ELF-1 (cell line): ENCODE measurements at places on chromosomes 3 and 15.

- DNase-seq, result peak; percentile 61
Measured at GRCh38 chr15:31236184-31237042, 90.2 kb upstream of the KLF13 start.

DNA sequence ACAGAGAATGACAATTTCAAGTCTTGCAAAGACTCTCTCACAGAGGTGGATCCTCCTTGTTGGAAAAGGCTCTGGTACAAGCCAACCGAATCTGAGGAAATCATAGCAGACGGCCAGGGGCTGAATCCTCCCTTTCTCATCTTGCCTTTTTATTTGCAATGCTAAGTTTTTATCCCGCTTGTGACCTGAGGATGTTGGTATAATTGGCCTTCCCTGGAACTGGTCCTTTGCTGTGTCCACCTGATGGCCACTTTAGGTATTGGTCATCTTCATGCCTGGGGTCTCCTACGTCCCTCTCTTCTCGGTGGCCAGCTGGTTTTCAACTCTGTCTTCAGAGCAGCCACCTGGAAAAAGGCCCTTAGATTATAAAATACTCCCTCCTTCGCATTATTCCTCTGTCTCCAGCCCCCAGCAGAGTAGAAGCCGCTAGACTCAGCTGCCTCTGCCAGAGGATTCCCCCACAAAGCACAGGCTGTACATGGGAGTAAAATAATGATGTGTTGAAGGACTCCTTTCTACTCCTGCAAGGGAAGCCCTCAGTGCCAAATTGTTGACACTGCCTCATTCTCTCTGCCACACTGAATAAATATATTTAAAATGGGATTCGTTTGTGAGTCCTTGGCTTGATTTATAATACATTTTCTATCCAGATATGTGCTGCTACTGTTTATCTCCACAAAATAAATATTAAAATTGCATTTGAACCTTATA, 208.9 kb upstream of the CFAP20DC start:
- no peak for DNase-seq

- no peak for DNase-seq
Measured at GRCh38 chr15:93517176-93517575, 428.2 kb upstream of the RGMA start.

GRCh38 chr3:185965496-185965895, 27.7 kb upstream of the TRA2B start:
- DNase-seq, result no peak

- DNase-seq, result no peak
Measured at GRCh38 chr15:94305133-94305532, 73.8 kb downstream of the MCTP2 start.

DNA sequence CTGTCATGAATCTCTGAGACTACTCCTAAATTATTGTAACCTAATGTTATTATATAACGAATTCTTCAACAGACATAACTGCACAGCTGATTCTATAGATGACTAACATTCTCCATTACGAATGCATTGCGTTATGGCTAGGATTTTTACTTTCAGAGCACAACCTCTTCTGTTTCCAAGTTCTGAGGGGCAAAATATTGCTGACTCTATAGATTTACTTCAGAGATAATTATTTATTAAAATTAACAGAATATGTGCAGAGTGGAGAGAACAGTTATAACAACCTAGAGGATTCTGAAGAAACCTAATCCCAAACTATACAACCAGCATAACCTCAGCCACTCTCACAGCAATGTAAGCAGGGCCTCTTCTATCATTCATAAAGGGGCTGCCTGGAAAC, 25.9 kb downstream of the SLITRK3 start:
- no peak for DNase-seq

DNA sequence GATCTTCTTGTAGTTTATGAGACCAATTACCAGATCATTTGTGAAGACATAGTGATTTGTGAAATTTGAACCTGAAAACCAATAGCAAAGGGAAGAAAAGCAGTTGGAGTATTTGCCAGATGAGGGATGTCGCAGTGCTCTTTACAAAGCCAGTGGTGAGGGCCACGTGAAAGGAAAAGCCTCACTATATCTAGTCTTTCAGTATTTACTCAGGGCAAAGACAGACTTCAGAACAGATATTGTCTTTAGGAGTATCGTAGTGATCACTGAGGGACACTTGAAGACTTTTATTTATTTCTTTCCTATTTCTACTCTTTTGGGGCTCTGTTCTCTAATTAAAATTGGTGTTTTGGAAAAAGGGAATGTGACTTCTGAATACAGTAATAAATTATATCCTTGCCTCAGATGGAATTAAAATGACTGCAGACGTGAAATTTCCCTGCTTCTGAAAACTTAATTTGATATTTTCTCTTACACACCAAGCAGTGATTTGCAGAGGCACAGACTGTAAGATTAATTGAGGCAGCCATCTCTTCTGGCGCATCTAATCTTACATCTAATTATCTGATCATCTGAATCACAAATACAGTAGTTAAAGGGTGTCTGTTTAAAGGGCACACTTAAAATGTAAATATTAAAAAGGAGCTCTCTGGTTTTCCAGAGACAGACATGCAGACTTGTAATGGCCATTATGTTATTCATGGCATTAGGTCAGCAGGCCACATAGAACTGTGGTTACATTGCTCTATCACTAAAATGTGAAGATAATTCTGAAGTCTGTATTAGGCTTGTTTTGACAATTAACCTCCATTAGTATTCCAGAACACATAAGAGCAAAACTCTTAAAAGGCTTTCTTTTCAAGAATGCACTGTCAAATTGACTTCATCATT, 193.0 kb upstream of the GOLIM4 start:
- DNase-seq, result no peak

- no peak for DNase-seq
Measured at GRCh38 chr15:65938604-65939003, 69.3 kb downstream of the RAB11A start.

DNA sequence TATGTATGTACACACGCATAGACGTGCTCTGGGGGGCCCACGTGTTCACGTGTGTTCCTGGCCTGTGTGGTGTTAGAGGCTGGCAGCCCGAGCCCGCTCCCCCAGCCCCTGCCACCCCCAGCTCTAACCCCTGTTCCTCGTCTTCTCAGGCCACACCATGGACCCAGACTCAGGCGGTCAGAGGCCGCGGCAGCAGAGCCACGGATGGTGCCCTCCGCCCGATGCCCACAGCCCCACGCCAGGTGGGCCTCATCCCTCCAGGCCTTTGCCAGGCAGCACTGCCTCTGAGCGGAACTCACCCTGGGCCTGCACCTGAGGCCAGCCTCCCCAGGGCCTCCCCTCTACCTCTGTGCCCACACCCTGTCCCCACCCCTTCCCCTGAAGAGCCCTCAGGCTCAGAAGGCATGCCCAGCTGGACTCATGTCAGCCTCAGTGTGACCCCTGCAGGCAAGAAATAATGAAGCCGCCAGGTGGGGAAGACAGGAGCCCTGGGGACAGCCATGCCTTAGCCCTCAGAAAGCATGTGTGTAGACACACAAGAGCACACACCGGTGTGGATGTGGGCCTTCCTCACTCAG, 16.4 kb upstream of the GNAT1 start:
- DNase-seq, result no peak

DNA sequence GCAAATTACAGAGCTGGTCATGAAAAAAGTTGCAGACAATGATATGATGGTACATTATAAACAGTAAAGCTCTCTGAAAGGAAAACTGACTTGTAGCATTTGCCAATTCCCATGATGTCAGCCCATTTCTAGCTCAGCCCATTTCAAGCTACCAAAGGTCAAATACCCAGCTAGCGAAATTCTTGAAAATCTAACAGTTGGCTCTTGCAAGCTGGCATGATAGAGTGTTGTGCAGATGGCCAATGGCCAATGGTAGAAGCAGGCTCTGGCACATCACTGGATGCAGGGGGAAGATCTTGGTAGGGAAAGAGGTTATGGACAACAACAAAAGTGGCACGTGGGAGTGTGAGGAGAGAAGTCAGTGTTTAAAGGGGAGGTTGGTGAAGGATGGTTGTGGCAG, 36.7 kb downstream of the RASGRF1 start:
- no peak for DNase-seq

GRCh38 chr3:45207446-45207845, 18.6 kb downstream of the TMEM158 start:
- DNase-seq, result no peak

GRCh38 chr3:3605226-3605625, 194.0 kb upstream of the LRRN1 start:
- no peak for DNase-seq

DNA sequence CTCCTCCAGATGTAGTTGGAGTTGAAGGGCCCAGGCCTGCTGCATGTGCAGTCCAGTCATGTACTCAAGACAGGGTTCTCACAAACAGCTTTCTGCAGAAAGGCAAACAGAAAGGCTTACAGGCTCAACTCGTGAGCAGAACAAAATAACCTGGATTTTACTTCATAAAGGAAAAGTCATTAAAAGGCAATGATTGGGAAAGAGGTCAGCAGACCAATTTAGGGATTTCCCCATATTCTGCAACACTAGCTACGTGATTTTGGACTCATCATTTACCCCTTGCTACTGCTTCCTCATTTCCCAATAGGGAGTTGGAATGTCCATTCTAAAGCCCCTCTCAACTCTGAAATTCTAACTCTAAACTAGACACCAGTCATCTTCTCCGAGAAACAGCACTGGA, 18.1 kb downstream of the METTL6 start:
- DNase-seq, result no peak

DNA sequence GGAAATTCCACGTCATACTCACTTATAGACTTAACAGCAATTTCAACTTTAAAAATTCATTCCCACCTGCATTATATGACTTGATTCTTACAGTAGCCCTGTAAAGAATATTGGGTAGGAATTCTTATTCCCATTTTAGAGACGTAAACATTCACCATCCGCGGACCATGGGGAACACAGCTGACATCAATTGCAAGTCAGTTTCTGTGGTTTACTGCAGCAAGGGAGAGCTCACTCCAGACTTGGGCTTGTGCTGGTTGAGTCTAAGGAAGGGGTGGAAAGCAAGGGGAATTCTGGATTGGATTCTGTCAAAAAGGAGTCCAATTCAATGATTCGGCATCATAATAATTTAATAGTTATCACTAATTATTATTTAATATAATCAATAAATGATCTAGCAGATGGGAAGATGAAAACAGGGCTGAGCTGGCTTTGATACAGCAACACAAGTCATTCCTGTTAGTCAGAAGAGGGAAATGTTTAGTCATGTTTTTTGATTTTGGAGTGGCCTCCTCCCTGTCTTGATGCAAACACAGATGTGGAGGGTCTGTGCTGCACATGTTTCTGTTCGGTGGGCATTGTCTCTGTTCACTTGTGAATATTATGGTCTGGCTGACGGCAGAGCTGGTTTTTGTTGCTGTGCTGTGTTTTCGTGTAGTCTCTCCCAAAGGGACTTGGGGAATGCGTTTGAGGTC, 9.7 kb downstream of the LIPC start:
- no peak for DNase-seq

DNA sequence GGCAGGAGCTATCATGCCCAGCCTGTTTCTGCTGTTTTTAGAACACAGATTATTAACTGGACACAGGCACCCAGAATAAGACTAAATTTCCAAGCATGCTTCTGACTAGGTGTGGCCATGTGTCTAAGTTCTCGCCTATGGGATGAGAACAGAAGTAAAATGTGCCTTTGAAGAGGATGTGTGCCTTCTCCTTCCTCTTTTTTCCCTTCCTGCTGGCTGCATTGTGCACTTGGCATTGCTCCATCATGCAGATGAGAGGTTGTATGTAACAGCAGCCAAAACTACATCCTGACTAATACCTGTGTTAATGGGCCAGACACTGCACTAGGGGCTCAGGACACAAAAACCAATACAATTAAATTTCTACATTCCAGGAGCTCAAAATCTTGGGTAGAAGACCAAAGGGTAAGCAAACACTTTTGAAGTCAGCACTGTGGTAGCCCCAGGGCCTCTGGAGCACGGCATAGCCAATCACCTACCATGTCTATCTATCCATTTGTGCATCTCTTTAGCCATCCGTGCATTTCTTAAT, 40.9 kb upstream of the RNU6-1 start:
- DNase-seq, result no peak
